ENCODE measurements at places on chromosomes 2 and 18.

GRCh38 chr2:30348825-30349224 lies 98.2 kb upstream of the LCLAT1 start:
- DNase-seq, result no peak

GRCh38 chr2:63424329-63425078 lies 163.8 kb downstream of the WDPCP start:
- no peak for DNase-seq

DNA sequence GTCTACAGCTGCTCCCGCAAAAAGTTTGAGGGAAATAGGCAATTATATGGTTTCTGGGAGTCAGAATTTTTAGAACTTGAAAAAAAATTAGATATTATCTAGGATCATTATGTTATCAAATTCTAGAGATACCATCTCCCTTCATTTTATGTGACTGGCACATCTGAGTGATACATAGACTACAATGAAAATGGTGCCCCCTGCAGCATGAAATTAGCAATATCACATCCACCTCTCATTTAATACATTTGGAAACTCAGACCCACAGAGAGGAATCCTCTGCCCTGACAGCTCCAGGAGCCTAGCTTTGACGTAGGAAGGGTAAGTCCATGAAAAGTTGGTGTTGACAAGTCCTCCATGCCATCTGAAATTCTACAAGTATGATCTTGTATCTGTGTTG lies 381.6 kb downstream of the SUCLG1 start:
- no peak for DNase-seq

DNA sequence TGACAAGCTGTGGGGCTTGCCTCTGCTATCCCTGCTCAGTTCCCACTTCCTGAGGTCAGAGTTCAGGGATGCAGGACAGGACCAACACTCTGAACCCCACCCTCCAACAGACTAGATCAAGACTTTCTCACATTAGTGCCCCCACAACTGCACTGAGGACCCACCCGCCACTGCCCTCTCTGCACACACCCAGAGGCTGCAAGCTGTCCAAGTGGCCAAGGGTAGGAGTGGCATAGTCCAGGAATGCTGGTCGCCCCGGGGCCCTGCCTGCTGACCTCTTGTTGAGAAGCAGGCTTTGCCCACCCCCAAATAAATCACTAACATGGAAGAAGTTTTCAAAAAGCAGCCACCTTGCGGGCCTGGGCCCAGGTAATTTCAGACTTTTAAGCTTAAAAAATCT lies 5.5 kb upstream of the KIF1A start:
- DNase-seq, result no peak

DNA sequence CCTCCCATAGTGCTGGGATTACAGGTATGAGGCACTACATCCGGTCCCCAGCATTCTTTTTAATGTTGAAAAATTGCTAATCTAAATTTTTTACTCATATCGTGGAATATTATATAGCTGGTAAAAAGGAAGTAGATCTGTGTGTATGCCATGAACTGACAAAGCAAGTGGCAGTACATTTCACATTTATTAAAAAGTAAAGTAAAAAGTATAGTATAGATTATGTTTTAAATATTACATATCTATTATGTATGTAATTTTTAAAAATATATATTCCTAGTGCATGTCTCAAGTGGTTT lies 25.1 kb downstream of the PLEKHB2 start:
- no peak for DNase-seq

DNA sequence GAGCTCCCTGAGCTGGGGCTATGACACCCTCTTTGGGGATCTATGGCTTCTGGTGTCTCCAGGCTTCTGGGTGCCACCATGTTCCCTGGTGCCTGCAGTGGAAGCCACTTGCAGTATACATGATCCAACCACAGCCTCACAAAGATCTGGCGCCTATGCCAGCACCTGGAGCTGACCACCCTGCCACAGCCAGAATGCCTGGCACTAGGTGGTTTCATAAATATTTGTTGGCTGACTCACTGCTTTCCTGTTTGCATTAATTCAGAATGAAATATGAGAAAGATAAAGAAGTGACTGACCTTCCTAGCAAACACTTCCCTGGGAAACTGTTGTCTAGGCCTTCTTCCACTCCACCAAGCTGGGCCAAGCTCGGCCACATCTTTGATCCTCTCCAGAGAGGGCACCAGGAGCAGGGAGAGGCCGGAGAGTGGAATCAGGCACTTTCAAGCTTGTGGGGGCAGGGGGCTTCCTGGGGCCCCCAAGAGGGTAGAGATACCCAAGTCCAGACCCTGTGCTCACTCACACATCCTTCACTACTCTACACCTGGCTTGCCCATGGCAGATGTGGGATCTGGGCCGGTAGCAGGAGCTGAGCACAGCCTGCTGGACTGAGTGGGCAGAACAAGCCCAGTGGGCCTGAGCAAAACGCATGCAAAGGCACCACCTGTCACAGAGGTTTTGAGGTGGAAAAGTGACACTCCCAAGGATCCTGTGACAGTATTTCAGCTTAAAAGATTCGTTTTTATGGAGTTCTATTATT lies 565.7 kb downstream of the SLC4A3 start:
- no peak for DNase-seq

- DNase-seq, result no peak
Observed at GRCh38 chr2:149991576-149991975, 404.0 kb upstream of the MMADHC start.

DNA sequence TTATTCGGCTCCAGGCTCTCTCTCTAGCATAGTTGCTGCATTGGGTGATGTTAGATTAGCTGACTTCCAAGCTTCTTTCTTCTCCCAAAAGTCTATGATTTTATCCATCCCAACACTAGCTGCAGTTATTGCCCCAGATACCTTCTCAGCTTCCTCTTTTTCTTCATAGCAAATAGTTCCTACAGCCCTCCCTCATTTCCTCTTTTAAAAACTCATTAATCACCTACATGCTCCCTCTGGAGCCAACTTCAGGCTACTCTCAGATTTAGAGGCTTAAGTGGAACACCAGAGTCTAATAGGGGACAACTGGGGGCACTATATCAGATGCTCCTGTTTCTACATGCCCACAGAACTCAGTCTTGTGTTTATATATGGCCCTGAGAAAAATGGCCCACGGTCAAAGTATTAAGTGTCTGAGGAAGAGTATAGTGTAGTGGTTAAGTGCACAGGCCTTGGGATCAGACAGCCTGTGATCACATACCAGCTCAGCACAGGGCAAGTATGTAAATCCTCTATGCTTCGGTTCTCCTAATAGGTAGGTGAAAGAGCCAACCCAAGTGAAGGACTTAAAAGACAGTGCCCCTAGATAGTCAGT lies 241.9 kb upstream of the SLC14A2 start:
- DNase-seq, result no peak

GRCh38 chr2:216474925-216475670 lies 23.5 kb upstream of the RPL37A start:
- no peak for DNase-seq

Measured in fibroblast of skin of left quadriceps (primary cell).